ENCODE measurements at places on chromosomes 3 and 15.
A peak's percentile ranks its signal among the peaks of the same experiment; 100 is the strongest.

DNA sequence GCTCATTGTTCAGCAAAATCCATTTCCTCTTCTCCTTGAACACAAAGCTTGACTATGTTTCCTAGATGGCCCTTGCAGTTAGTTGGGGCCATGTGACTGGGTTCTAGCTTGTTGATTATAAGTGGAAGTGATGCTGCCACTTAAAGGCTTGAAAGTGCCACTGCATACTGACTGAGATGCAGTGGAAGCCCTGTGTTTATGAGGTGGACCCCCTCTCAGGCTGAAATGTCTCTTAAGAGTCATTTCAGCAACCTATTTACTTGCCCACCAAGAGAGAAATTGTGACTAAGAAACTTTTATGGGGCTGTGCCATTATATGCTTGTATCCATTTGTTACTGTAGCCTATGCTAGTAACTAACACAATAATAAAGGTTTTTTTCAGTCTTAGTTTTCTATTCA, 8.4 kb upstream of the ANP32A start:
- DNase-seq: no peak

DNA sequence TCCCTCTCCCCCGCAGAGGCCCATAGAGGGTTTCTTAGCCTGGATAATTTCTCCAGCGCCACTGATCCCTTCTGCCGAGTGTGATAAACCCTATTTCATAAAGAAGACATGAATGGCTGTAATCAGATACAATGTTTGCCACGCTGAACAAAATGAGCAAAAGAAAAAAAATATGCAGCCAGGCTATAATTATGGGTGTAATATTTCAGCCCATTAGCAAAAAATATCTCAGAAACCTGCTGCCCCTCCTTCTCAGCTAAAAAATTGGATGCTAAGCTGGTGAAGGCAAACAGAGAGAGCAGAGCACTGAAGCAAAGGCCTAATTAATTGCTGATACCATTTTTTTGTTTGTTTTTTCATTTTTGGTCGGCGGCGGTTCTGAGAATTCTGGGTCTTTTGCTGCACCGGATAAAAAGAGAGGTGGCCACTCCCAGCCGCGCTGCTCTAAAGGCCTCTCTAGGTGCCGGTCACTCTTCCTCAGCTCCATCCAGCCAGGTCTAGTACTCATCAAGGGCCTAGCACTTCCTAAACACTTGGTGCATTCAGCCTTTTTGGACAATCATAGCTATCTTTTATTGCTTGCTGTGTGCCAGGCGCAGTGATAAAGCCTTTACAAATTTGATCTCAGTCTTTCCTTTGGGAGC, 128.7 kb upstream of the TLE3 start:
- DNase-seq: no peak

- DNase-seq: peak; percentile 29
These were observed 116.2 kb downstream of the MFSD1 start for GRCh38 chr3:158918008-158918407.

DNA sequence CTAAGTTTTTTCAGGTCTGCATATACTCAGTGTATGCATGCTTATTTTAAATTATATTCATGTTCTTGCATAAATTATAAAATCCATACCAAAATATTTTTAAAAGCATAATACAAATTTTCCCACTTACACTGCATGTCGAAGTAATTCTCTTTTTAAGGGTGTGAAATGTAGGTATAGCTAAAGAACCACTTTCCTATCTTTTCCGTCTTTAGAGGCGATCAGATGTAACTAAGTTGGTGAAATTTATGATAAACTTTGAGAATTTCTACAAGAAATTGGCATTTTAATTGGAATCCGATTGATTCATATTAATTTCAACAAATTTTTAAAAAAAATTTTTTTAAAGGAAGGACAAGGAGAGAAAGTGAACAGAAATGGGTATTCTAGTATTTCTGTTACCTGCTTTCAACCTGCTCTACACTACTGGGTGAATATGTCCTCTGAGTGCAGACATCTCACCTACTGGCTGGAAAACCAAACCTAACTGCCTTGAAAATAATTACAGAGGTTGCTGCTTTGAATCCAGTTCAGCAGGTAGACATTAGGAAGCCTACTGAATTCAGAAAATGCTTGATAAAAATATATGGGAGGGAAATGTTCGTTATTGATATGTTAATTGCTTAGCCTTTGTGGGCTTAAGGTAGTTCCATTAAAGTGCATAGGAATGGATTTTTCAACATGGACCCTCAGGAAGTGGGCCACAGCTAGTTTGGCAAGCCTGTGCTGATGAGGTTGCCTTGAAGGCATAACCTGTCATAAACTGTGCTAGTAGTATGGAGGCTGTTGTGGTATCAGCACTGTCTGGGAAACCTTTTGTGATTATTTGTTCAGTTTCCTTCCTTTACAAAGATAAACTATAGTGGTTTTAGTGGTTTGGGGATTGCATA, 5.1 kb downstream of the TRIM71 start:
- no peak for DNase-seq

All from NCI-H2227 treated with DMSO at 0.1 percent for 48 hours (cell line).